ENCODE measurements at places on chromosomes 6 and 20.
A peak's percentile ranks its signal among the peaks of the same experiment; 100 is the strongest.

DNA sequence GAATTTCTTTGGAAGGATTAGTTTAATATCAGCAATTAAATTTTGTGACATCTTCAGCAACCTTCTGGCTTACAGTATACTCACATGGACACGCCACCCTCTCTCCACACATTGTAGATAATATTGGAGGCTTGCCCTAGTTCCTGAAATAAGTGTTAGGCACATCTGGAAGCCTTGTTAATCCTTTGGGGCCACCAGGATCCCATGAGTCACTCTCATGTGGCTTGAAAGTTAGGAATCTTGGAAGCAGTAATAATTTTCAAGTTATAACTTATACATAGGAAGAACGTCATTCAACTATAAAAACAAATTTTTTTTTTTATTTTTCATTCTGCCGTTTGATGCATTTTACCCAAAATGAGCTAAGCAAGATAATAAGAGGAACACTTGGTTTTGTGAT lies 20.5 kb downstream of the LAMA4 start:
- peak; percentile 38 for DNase-seq

GRCh38 chr6:108395297-108395696 lies 100.4 kb downstream of the AFG1L start:
- no peak for DNase-seq

GRCh38 chr6:49950415-49950751 lies 13.6 kb downstream of the DEFB114 start:
- DNase-seq = no peak

DNA sequence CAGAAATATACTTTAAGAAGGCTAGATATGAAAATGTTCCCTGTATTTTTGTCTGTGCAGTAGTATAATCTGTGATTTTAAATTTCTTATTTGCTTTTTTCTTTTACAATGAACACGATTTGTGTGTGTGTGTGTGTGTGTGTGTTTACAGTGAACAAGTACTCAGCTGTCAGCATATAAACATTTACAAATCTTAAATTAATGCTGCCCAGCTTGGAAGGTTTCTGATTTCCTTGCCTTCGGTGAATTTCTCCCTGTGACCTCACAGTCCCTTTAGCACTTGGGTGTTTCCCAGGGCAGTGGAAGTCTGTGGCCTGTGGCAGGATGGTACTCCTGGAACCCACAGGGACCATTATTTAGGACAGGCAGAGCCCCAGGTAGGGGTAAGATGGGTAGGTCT lies 37.6 kb downstream of the TXLNB start:
- DNase-seq = no peak

DNA sequence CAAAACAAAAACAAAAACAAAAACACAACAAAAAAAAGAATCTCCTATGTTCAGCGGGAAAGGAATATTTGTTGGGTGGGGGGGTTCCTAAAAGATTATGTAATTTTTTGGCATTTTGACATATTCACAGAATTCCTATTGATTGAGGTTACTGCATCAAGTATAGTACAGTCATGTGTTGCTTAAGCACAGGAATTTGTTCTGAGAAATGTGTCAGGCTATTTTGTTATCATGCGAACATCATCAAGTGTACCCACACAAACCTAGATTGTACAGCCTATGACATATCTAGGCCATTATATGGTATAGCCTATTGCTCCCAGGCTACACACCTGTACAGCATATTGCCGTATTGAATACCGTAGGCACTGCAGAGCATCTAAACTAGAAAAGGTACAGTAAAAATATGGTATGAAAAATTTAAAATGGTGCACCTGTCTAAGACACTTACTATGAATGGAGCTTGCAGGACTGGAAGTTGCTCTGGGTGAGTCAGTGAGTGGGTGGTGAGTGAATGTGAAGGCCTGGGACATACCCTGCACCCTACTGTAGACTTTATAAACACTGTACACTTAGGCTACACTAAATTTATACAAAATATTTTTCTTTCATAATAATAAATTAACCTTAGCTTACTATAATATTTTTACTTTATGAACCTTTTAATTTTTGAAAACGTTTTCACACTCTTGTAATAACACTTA lies 110.6 kb downstream of the CDKAL1 start:
- no peak for DNase-seq

DNA sequence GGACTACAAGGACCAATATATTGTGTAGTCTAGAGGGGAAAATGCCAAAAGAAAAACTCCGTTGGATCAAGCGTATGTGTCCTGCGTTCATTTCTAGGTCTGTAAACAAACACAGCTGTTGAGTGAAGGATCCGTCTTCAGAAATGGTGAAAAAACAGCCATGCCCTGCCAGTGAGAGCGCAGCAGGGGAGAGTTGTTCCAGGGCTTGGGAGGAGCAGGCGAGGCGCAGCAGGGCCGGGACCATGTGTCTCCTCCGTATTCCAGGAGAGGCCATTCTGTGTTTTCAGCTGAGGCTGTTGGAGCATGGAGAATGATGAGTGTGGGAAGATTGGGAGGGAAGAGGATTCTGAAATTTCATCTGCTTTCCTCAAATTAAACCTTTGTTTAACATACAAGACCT lies 38.0 kb downstream of the BMP6 start:
- DNase-seq = no peak

DNA sequence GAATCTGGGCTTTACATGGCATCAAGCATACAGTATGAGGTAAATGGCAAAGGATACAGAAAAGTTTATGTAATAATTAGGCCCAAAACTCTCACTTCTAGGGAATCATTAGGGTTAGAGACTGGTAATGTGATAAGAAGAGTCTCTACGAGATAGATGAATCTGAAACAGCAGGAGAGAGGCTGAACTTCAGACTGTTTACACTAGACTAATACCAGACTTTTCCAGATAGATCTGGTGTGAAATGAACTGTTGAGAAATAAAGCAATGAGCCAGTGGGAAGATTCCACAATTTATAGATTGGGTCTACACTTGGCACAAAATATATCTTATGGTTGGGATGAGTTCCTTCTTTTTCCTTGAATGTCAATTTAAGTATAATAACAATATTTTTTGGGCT lies 134.3 kb downstream of the MAN1A1 start:
- no peak for DNase-seq

GRCh38 chr20:62955519-62956386 lies 3.2 kb downstream of the SLC17A9 start:
- DNase-seq = no peak

DNA sequence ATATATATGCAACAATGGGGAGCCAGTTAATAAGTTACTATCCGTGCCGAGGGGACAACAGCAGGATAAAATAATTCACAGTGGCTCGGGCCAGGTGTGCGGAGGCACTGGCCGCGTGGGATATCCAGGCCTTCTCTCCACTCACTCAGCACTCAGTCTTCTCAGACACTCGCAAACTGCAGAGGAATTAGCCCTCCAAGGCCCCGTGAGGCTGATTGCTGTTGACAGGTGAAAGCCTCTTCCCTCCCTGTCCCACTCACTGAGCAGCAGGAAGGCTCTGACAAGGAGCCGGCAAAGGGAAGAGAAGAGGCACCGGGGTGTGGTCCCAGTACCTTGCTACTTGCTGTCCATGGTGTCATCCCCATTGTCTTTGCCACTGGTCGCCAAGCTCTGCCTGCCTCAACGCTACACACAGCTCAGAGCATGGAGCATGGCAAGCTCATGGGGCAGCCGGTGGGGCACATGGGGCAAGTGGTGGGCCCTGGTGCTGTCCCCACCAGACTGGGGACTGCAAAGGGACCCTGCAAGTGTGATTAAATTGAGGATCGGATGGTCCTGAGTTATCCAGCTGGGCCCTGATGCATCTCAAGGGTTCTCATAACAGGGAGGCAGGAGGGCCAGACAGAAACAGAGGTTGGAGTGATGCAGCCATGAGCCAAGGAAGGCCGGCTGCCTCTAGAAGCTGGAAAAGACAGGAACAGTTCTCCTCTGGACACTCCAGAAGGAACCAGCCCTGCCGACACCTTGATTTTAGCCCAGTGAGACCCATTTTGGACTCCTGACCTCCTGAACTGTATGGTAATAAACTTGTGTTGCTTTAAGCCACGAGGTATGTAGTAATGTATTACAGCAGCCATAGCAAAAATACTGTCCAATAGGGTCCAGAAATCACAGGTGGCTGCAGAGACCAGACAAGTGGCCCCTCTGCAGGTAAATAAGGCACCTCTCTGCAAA lies 119.7 kb downstream of the PSMB1 start:
- no peak for DNase-seq

- DNase-seq = no peak
These were observed 9.4 kb downstream of the SPDEF start for GRCh38 chr6:34546551-34547321.

- no peak for DNase-seq
These were observed 39.2 kb upstream of the TLDC2 start for GRCh38 chr20:36836591-36837269.

GRCh38 chr20:16917636-16918035 lies 169.5 kb downstream of the OTOR start:
- no peak for DNase-seq

- no peak for DNase-seq
These were observed 616.4 kb upstream of the ARID1B start for GRCh38 chr6:156160795-156161165.

GRCh38 chr6:3336859-3337515 lies 78.2 kb downstream of the PSMG4 start:
- DNase-seq = no peak

- no peak for DNase-seq
These were observed 735 bp downstream of the FAM135A start for GRCh38 chr6:70413992-70414494.

GRCh38 chr6:170371080-170371479 lies 64.5 kb downstream of the FAM120B start:
- no peak for DNase-seq

DNA sequence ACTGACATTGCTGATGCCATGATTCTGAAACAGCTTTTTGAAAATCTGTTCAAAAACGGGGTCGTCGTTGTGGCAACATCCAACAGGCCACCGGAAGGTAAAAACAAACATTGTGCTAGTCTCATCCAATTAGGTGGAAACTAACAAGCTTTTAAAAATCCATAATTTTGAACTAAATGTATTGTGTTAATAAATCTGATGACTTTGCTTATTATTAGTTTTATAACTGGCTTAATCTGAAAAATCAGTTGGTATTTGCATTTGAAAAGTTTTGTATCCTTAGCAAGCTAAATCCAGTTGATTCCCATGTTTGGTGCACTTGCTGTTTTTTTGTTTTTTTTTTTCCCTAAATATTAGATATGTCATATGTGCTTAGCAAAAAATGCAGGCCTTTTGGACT lies 71.4 kb downstream of the AFG1L start:
- DNase-seq = no peak

- DNase-seq = no peak
These were observed 17.9 kb upstream of the SIRPB1 start for GRCh38 chr20:1637755-1638154.

Data from AG04450 (cell line).